ENCODE measurements at places on chromosomes 4 and X.

- DNase-seq, result no peak
Observed at GRCh38 chrX:104122829-104123228, 10.5 kb downstream of the ZCCHC18 start.

DNA sequence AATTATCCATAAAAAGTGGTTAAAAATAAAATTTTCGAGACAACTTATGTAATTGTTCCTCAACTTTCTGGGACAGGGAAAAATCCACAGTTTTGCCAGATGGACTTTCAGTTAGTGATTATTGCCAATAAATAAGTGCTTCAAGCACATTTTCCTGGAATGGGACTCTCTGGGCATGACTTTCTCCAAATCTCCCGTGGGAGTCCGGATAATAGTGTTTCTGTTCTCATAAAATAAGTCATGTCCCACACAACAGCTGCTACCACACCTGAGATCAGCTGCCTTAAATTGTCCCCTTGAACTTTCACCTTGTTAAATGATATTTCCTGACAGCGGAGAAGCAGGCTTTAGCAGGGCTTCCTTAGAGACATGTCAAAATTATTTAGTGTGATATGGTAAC is 133.4 kb upstream of the NAP1L5 start:
- DNase-seq, result no peak

DNA sequence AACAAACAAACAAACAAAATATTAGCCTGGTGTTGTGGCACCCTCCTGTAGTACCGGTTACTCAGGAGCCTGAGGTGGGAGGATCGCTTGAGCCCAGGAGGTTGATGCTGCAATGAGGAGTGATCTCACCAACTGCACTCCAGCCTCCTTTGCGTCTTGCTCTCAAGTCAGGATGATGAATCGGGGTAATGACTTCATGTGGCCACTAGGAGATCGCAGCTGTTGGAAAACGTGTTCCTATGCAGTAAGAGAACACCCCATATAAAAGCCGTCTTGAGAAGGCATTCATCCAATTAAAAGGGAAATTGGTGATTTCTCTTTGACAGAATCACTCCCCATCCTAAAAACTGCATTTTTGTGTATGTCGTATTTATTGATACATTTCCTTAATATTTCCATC is 6.9 kb downstream of the CCNB3 start:
- DNase-seq, result peak; percentile 17

DNA sequence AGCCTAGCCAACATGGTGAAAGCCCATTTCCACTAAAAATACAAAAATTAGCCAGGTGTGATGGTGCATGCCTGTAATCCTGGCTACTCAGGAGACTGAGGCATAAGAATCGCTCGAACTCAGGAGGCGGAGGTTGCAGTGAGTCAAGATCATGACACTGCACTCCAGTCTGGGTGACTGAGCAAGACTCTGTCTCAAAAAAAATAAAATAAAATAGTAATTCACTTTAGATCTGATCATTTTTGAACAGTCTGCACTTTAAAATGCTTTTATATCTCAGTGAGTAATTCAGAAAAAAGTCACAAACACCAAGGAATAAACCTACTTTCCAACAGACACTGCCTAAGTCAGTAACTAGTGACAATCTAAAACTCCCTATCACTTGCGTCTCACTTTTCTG is 25.6 kb upstream of the CORIN start:
- peak; percentile 41 for DNase-seq

- peak; percentile 21 for DNase-seq
Observed at GRCh38 chr4:128288689-128289106, 1.1 kb upstream of the PGRMC2 start.

- no peak for DNase-seq
Observed at GRCh38 chrX:19807414-19807813, 80.0 kb downstream of the SH3KBP1 start.

- no peak for DNase-seq
Observed at GRCh38 chr4:129490516-129490915, 394.6 kb downstream of the C4orf33 start.

GRCh38 chr4:2042204-2042946 is 16.8 kb upstream of the NAT8L start:
- DNase-seq, result peak; percentile 25

DNA sequence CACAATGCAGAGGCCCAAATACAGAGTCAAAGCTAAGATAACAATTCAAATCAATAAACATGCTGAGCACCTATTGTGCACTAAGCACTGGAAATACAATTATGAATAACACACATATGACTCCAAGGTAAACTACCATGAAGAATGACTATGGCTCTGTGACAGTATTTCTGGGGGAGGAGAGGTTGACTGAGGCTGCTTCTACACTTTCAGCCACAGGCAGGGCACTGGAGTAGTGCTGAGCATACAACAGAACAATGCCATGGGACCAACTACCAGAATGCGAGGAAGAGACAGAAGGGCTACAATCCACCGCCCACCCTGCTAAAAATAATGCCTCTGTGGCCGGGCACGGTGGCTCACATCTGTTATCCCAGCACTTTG is 13.7 kb downstream of the TEC start:
- no peak for DNase-seq

DNA sequence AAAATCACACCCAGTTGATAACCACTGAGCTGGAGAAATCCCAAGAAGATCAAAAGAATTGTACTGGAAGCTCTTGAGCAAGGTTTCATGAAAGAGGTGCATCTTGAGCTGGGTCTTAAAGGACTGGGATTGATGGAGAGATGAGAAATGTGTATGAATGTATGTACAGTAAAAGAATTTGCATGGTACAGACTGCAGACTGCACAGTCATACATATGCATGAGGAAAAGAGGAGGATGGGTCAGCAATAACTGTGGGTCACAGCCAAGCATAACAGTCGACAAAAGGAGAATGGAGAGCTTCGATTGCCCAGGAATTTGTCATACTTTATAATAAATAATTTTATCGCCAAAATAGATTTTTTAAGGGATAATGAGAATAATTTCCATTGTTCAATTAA is 4.8 kb upstream of the RELL1 start:
- DNase-seq, result no peak

DNA sequence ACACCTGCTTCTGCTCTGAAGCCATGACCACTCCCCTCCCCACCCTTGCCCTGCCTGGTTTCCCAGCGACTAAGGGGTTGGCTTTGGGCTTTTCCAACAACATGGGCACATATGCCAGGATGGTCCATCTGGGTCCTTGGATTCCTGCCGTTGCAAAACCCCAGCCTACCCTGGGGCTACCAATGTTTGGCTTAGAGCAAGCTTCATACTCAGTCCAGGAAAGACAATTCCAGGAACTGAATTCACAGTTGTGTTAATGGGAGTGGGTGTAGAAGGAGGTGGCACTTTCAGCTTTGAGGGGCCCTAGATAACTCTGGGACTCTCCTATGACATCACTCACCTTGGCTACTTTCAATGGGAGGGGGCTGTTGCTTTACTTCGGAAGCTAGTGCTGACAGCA is 9.0 kb downstream of the FGFBP1 start:
- no peak for DNase-seq

Measured in EL (cell line).